ENCODE measurements at places on chromosomes 2 and 18.

DNA sequence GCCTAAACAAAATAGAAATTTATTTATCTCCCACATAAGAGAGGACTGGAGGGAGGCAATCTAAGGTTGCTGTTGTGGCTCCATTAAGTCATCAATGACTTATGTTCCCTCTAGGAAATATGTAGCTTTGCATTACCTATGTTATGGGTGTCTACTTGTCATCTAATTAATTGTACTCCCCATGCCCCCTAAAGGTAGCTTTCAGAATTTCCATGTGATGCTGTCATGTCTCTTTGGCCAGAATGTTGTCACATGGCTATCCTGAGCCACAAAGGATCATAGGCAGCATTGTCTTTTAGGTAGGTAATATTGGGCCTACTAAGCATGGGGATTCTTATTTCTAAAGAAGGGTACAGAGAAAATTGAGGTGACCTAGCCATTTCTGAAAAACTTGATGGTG, 935.6 kb upstream of the FANCL start:
- no peak for DNase-seq

DNA sequence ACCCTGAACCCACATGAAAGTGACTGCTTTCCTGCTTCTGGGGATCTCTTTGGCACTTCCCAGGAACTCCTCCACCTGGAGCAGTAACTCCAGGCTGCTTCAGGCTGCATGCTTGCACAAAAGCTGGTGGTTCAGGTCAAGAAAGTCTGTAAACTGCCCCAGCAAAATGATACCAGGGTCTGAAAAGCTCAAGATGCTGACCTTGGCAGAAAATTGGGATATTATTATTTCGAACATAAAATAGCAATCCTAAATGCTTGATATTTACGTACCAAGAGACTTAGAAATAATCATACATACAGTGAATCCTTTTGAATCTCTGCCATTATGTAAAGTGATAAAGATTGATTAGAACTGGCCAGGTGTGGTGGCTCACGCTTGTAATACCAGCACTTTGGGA, 674.3 kb downstream of the ERBB4 start:
- DNase-seq: no peak

- DNase-seq: no peak
These were observed 55.2 kb downstream of the ADCYAP1 start for GRCh38 chr18:959854-960253.

DNA sequence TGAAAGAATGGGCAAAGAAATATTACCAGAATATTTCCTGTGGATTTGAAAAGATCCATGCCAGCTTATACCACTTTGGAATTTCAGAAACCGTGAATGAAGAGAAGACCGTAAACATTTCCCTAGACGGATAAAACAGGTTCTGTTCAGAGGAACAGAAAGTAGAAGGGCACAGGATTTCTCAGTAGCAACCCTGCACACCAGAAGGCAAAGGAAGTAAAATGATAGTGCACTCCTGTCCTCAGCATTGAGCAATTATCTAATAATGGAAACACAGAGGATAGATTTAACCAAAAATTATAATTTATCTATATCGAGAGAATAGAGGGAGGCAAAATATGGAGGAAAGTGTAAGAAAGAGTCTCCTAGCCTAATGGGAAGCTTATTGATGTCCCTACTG, 87.0 kb upstream of the ITGA6 start:
- no peak for DNase-seq

DNA sequence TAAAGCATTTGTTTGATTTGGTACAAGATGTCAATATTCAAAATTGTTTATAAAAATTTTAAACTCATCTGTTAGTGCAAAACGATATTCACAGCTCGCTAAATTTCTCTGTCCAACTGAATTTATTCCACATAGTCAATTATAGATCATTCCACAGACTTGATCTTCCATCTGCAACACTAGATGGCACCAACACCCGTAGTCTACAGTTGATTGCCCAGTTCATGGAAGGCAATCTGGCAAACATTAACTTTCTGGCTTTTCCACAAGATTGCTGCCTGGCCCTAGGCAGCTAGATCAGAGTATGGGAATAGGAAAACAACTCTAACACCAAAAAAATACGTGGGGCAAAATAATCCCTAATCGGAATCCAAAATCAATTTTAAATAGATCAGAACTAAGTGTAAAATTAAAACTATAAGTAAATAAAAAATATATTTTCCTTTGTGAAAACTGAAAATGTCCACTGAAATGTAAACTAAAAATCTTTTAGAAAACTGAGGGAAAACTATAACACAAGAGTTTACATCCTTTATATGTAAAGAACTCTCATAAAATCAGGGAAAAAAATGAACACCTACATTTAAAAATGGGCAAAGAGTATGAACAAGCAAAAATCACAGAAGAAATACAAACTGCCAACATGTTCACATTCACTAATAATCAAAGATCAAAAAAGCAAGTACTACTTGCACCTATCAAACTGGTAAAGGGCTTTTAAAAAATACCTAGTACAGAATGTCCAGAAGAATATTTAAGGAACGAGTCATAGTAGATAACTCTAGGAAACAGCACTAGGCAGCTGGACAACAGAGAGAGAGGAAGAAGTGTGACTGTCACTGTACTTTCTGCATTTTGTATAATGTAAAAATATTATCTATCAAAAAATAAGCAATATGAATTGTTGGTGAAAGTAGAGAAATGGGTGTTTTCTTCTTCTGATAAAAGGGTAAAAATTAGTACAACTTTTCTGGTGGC, 35.0 kb downstream of the RTN4 start:
- peak; percentile 35 for DNase-seq

DNA sequence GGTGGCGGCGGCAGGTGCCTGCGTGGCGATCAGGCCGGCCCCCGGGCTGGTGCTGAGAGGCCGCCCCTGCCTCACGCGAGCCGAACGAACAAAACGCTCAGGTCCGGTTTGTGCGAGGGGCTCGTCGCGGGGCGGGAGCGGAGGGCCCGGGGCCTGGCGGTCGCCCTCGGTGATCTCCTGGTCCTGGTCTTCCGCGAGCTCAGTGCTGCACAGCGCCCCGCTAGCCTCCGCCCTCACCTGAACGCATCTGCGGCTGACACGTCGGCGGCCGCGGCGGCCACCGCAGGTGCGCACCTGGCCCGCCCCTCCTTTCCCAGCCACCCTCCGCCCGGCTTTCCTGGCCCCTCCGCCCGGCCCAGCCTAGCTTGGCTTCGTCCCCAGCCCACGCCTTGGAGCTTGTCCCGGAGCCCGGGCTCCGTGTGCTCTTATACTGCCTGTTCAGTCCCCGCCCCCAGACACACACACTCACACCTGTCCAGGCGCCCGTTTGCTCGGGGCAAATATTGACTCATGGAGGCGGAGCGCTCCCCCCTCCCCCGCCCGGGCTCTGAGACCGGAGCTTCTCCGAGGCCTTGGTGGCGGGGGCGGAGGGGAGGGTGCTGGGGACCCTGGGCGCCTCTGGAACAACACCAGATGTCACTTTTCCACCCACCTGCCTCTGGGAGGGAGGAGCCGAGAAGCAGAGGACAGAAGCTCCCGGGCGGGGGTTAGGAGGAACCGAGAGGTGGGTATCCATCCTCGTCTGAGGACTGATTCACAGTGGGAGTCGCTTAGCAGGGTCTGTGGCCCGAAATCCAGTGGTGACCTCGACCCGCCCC, 8.6 kb upstream of the CRYBA2 start:
- peak; percentile 70 for DNase-seq

DNA sequence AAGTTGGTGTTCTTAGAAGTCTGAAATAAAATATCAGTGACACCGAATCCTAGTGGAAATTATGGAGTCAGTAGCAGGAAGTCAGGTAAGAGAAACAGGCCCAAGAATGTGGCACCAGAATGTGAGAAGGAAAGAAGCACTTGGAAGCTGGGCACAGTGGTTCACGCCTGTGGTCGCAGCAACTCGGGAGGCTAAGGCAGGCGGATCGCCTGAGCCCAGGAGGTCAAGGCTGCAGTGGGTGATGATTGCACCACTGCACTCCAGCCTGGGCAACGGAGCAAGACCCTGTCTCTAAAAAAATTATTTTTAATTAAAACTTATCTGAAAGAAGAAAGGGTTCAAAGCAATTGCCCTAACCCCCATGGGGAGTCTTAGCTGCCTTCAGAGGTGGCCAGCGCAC, 268.3 kb upstream of the SALL3 start:
- DNase-seq: no peak

DNA sequence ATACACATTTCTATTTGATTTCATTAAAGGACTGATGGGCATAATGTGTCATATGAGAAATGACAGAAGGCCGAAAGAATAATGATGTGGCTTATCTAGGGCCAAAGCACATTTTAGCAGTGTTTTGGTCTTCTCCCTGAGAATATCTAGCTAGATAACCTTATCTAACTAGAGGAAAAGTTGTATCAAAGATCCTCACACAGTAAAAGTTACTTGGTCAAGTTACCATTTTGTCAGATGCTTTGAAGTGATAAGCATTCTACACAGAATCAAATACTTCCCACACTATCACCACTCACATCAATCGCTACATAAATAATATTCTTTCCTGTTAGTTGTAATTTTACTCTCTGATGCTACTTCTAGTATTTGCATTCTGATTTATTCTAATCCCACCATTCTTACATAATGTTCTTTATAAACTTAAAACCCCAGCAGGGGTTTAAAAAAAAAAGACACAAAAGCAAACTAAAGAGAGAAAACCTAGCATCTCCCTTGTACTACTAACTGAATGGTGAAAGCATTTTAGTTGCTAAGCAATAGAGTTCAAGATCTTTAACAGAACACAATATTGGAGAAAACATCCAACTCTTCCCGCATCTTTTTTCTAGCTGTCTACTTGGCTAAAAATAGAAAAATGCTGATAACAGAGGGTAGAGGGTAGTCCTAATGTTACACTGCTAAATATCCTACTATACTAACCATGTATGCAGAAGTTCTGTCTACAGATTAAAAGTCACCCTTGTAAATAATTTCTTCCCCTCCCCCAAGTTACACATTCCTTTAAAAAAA, 8.0 kb downstream of the XPO1 start:
- DNase-seq: no peak

GRCh38 chr2:5035057-5035488, 657.1 kb upstream of the SOX11 start:
- no peak for DNase-seq

DNA sequence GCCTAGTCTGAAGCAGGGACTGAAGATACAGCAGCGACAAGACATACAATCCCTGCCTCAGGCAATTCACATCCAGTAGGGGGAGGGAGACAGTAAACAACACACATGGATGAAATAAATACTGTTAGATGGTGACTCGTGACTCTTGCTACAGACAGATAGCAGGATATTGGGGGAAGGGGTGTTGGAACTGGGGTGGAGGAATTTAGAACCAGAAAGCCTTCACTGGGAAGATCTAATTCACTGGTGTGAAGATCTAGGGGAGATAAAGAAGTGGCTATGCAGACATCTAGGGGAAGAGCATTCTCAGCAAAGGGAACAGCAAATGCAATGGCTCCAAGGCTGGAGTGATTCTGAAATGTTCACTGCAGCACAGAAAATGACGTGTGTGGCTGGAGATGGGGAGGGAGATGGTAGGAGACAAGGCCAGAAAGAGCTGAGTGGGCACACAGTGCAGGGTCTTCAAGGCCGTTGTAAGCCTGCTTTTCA, 52.6 kb upstream of the TMEM163 start:
- DNase-seq: no peak

GRCh38 chr2:25323042-25323514, 18.6 kb downstream of the DNMT3A start:
- peak; percentile 70 for DNase-seq

DNA sequence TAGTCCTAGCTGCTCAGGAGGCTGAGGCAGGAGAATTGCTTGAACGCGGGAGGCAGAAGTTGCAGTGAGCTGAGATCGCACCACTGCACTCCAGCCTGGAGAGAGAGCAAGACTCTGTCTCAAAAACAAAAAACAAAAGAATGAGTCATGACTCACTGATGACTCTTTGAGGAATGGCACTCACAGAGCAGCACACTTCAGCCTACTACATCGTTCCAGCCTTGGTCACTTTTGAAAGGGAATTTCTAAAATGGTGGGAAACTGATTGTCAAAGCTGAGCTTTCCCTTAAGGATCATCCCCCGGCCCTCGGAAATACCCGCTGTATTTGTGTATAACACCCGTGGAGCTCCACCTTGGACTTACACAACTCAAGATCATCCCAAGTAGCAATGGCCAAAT, 217.3 kb upstream of the HS6ST1 start:
- no peak for DNase-seq

DNA sequence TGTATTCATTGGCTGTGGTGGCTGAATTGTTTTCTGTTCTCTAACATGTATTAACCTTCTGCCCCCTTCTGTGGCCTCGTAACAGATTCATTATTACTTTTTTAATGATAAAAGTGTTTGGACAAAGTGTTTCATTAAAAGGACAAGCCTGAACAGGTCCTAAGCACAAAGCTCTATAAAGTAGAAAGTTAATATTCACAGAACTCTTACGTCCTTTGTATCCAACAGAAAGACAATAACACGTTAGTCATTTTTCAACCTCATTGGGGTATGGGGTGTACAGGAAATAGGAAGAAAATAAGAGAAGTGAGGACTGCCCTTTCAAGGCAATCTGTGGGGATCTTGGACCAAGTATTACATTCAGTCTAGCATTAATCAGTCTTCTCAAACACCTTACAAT, 105.5 kb upstream of the RGPD4 start:
- no peak for DNase-seq

GRCh38 chr18:23684515-23685197, 4.6 kb upstream of the LAMA3 start:
- no peak for DNase-seq

GRCh38 chr2:69300650-69301049, 86.4 kb downstream of the GFPT1 start:
- no peak for DNase-seq

- DNase-seq: no peak
These were observed 5.1 kb upstream of the PTPRM start for GRCh38 chr18:7561909-7562460.

DNA sequence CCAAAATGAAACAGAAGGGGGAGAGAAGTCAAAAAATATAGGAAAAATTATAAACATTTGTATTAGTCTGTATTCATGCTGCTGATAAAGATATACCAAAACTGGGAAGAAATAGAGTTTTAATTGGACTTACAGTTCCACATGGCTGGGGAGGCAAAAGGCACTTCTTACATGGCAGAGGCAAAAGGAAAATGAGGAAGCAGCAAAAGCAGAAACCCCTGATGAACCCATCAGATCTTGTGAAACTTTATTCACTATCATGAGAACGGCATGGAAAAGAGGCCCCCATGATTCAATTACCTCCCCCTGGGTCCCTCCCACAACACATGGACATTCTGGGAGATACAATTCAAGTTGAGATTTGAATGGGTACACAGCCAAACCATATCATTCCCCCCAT, 79.1 kb downstream of the ZRANB3 start:
- no peak for DNase-seq

DNA sequence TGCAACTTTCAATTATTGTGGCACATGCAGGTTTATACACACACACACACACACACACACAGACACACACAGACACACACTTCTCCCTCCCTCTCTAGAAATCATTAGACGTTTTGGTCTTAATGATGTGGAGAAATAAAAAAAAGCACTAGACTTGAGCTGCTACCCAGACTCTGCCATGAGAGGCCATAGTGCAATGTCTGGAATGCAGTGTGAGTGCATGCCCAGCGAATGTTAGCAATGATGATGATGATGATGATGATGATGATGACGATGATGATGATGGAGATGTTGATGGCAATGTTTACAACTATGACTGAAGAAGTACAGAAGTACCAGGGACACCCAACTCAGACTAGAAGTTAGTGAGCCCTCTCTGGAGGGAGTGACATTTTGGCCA, 23.8 kb upstream of the KLHL29 start:
- no peak for DNase-seq

GRCh38 chr2:164187121-164187520, 434.2 kb downstream of the GRB14 start:
- no peak for DNase-seq
